ENCODE measurements at places on chromosomes 2 and 18. TPM values are rescaled to one million over a fixed set of nuclear protein-coding genes. Genes with fewer than 3 reads are reported as not detected.

The KCNK3 gene
- total RNA-seq, result 25.4 TPM

The VWC2L gene
- total RNA-seq, result not detected

The SULT1C4 gene
- total RNA-seq, result 11.6 TPM

The FN1 gene
- total RNA-seq, result 955 TPM

The RAPGEF4 gene
- total RNA-seq, result 21.8 TPM

The CCDC178 gene
- total RNA-seq, result 2.5 TPM

The ALK gene
- not detected for total RNA-seq

The FTCDNL1 gene
- total RNA-seq, result 2.1 TPM

The IL36RN gene
- not detected for total RNA-seq

The DCC gene
- total RNA-seq, result 7.1 TPM

The INHBB gene
- 12.3 TPM for total RNA-seq

The NTSR2 gene
- total RNA-seq, result not detected

The ARHGEF4 gene
- total RNA-seq, result 11.1 TPM

The ZNF24 gene
- total RNA-seq, result 54.7 TPM

The TCF7L1 gene
- 21.1 TPM for total RNA-seq

The ABHD1 gene
- 0.35 TPM for total RNA-seq

The ANKRD30BL gene
- total RNA-seq, result not detected

The SLC5A7 gene
- total RNA-seq, result 0.81 TPM

The RND3 gene
- total RNA-seq, result 32.6 TPM

The RETREG2 gene
- 79.8 TPM for total RNA-seq

The EVA1A gene
- total RNA-seq, result 41.9 TPM

The MOGAT1 gene
- total RNA-seq, result 2.2 TPM

The ABCB11 gene
- 0.06 TPM for total RNA-seq
